CD4-positive, alpha-beta T cell treated with Interleukin-2 at 100 ng/mL for 4 hours (primary cell): ENCODE measurements at places on chromosomes 12 and 14.

DNA sequence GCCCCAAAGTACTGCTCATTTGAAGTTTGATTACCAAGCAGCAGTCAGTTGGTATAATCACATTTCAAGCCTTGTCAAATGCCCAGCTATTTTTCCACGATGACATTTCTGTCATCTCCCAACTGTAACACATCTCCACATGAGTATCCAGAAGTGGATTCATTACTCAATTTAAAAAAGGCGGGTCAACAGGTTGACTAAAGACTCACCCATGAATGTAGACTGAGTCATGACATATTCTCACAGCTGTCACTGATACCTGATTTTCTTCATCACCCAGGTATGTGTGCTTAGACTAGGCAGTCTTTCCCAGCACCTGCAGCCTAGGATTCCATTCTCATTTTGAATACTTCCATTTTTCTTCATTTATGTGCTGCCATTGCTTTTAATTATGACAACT is 75.1 kb upstream of the DBX2 start:
- no peak for DNase-seq

- DNase-seq: no peak
Measured at GRCh38 chr14:68390741-68391140, 402.1 kb downstream of the ZFP36L1 start.

- peak; percentile 32 for DNase-seq
Measured at GRCh38 chr12:19484738-19485137, 45.4 kb downstream of the AEBP2 start.

DNA sequence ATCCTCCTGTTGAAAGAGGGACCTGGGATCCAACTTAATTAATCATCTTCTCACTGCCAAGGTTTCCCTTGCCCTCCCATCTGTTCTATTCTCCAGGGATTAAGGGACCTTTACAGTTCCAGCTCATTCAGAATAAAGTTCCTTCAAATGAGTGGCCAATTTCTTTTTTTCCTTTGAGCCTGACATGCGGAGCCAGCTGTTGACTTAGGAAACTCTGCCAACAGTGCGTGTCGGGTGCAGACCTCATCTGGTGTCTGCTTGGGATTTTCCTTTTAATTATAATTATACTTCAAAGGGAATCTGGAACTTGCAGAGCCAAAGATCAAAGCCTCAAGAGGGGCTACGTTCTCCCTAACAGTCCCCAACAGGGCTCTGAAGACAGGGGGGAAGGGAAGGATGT is 64.8 kb downstream of the CCDC60 start:
- DNase-seq: no peak

GRCh38 chr12:121793440-121793837 is at the start of gene RHOF:
Gene RHOF, minus strand, starts transcription at chr12:121793688. Its CDS starts 55 bp downstream, at chr12:121793633.
- DNase-seq: peak; percentile 56

- DNase-seq: no peak
Measured at GRCh38 chr12:12551115-12551514, 11.5 kb downstream of the DUSP16 start.

DNA sequence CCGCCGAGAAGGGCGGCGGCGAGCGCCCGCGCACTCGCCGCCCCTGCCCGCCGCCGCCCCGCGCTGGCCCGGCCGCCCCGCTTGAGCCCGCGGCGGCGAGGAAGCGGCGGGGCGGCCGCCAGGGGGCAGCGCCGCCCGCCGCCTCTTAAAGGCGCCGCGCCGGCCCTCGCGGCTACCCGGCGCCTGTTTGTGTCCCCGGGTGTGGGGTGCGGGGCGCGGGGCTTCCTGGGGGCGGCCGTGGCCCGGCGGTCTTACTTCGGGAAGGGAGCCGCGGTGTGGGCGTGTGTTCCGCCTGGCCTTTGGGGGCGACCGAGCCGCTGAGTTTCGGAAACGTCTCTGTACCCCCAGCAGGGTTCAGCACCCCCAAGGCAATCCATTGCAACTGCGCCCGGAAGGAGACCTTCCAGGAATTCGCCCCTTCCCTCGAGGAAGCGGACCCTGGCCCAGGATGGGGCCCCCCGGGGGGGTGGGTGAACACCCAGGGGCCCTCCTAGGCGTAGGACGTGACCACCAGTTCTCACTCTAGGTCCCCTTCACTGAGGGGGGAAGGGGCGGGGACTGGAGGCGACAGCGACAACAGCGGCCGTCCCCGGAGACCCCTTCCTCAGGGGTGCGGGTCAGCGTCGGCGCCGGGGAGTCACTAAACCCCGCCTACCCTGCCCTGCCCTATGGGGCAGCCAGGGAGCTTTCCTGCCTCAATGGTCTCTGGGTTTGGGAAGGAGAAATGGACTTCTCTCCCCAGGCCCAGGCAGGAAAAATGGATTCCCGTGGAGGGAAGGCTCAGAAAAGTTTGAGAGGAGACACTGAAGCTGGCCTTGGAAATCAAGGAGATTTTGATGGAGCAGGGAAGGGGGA is at the start of gene ITPK1:
TSS of gene ITPK1 (minus strand) at position 105 of the 855 bp plus-strand sequence. CDS start 762 bp downstream, outside the sequence.
- DNase-seq: peak; percentile 46

DNA sequence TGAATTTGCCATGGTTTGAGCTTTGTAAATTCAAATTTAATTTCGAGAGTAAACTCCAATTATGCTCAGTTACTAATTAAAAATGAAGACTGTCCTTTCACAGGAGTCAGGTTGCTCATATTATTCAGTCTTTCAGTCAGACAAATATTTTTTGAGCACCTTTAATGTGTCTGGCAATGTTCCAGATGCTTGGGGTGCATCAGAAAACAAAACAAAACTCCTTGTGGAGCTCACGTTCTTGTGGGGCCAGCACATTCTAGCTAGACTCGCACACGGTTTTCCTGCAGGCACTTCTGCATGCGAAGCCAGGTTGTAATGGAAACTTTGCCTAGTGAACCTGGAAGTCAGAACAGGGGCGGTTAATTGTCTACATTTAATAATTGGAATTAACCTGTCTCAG is 64.0 kb upstream of the ATF1 start:
- no peak for DNase-seq

- no peak for DNase-seq
Measured at GRCh38 chr12:132367071-132367851, 37.9 kb upstream of the GALNT9 start.

- no peak for DNase-seq
Measured at GRCh38 chr12:106192659-106193393, 54.1 kb upstream of the NUAK1 start.

DNA sequence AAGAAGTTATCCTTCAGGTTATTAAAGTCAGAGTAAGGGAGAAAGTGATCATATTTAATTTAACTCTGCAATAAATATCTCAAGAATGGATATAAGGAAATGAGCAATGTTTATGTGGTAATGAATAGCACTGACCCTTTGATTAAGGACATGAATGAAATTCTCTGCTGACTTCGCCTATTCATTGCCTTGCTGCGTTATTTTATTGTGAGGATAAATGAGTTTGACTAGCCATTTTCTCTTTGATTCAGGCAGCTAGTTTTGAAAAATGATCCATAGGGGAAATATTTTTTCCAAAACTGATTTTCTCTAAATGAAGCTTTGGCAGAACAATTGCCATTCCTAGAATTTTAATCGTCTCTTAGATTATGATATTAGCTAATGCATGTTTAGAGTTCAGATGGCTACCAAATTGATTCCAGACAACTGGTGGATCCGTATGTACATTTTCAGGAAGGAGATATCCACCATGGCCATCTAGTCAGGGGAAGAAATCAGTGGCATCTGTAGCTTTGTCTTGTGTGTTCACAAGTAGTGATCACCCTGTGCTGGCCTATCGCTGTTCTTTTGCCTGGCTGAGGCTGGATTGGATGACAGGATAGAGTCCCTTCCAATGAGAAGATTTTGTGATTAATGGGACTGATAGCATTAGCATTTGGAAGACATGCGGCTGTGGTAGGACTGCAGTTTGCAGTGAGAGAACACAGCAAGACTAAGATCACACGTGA is 302.3 kb upstream of the RGS6 start:
- no peak for DNase-seq

DNA sequence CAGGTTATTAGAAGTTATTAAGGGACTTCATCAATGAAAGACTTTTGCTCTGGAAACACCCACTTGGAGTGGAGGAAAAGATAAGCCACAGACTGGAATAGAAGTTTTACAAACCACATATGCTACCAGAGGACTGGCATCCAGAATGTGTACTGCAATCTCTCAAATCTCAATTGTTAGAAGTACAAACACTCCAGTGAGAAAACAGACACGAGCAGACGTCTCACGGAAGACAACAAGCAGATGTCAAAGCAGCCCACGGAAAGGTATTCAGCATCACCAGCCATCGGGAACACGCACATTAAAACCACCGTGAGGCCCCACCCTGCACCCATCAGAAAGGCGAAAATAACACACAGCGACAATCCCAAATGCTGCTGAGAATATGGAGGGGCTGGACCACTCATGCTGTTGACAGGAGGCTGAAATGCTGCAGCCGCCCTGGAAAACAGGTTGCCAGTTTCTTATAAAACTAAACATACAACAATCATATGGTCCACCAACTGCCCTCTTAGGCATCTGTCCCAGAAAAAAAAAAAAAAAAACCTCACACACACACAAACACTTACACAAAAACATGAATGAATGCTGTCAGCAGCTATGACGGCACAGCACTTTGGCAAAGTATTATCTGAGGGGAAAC is 131.9 kb upstream of the SFSWAP start:
- DNase-seq: no peak

DNA sequence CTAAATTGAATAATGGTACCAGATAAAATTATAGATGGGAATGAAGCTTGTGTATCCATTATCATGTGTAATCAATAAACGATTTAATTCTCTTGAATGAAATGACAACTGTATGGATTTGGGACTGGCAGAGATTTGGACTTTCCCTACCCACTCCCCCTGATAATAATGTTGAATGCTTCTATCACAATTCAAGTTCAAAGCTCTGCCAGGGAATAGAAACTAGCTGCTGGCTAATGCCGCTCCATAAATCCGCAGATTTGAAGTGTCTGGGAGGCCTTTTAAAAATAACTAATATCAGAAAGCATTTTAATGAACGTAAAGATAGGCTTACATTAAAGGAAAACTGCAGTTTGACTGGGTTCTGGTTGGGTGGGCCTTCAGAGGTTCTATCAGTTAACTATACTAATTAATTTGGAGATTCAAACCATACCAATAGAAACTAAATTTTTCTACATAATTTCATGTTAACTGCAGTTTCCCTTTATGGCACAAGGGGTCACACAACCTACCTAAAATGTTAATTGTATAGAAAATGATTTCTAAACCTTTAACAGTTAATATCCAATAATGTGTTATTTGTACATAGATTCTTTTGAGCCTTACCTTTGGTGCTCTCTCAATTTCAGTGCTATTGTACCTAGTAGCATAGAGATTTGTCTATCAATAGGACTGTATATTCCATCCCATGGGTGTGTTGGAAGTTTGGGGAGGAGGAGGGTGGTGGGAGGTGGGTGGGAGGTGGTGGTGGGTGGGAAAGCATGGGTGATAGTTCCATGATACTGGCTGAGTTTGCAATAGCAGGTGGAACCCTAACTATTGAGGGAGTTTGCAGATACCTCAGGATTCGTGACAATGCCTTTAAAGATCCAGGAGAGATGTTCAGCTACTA is 4.9 kb downstream of the HNRNPA1 start:
- DNase-seq: no peak

- no peak for DNase-seq
Measured at GRCh38 chr12:132469423-132469822, 20.5 kb upstream of the FBRSL1 start.

- no peak for DNase-seq
Measured at GRCh38 chr14:23694085-23694948, 58.2 kb downstream of the DHRS2 start.

DNA sequence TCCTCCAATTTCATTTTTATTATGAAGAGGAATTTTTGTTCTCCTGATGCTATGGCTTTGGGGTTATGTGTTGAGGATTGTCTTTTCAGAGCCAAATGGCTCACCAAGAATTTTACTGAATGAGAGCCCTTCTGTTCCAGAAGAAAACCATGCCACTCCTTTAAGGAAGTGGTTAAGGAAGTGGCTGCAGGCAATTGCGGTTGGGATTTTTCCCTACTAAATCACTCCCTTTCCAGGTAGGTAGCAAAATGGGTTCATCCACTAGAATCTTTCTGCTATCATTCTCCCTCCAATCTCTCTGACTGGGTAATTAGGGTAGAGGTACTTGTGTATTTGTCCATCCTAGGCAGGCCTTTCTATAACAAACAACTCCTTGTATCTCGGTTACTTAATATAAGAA is 163.1 kb downstream of the TTC8 start:
- DNase-seq: no peak

DNA sequence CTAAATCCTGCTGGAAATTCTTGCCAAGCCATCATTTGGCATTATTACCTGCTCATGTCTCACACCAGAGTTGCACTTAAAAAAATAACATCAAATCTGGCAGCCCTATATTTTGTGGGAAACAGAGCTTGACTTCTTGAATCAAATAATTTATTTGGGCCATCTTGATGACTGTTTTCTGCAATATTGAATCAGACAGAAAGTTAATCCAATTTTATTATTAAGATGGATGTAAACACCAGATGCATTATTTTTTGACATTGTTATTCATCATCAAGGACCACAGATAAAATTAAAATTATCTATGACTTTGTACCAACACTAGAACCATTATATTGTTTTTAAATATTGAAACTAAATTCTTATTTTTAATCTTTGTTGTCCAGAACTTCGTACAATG is 132.9 kb downstream of the PTPRR start:
- no peak for DNase-seq

DNA sequence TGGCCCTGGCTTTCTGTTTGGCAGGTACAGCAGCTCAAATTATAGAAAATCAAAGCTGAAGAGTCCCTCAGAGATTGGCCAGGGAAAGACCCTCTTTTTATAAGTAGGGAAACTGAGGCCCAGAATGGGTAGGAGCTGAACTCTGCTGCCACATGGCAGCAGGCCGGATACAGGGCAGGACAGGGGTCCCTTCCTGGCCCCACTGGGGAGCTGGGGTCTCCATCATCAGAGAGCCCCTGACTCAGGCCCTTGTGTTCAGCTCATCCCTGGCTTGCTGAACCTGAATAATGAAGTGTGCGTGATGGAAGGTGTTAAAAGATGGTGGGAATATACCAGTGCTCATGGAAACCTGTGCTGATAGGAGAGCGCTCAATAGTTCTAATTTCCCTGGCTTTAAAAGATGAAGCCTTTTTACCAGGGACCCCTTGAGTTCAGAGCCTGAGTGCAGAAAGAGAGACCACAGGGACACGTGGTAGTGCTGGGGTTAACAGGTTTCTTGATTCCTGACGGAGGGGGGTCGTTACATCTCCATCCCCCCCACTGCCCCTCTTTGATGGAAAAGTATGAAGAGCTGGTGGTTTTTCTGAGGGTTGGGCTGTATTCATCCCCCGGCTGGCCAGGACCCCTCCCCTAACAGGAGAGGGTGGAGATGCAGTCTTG is 4.4 kb downstream of the DLK1 start:
- no peak for DNase-seq

DNA sequence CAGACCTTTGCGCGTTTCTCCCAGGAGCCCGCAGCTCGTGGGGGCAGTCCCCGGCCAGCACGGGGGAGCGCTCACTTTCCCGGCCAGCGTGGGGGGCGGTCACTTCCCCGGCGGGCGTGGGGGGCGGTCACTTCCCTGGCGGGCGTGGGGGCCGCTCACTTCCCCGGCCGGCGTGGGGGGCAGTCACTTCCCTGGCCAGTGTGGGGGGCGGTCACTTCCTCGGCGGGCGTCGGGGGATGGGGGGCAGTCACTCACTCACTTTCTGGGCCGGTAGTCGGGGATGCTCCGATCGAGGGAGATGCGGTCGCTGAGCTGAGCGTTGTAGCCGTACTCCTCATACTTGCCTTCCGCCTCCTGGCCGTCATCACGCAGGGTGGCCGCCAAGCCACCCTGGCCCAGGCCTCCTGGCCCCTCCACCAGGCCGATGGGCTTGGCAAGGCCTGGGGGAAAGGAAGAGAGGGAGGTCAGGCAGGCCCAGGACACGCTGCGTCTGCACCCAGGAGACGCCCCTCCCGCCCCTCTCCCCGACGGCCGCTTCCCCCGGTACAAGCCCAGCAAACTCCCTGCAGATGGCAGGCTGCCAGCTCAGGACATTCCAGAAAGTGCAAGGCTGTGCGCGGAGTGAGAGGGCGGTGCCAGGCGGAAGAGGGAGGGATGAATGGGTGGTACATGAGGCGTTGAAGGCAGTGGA is 43.3 kb downstream of the GALNT9 start:
- no peak for DNase-seq
